ENCODE measurements at places on chromosomes 4 and X.

- H3K36me3 ChIP-seq: no peaks in the 10 kb centered on the region
- no peak for DNase-seq
- H3K4me1 ChIP-seq: no peaks in the 10 kb centered on the region
- no peak overlapping the region for H3K27ac ChIP-seq
- no peaks in the 10 kb centered on the region for H3K27me3 ChIP-seq
Observed at GRCh38 chr4:36292556-36293188, 11.3 kb downstream of the DTHD1 start.

- no peaks in the 10 kb centered on the region for H3K4me1 ChIP-seq
- no peak overlapping the region for H3K4me3 ChIP-seq
- no peaks in the 10 kb centered on the region for H3K36me3 ChIP-seq
- no peak for DNase-seq
Observed at GRCh38 chr4:184136525-184136924, 81.1 kb downstream of the ENPP6 start.

GRCh38 chrX:154125391-154126040 lies 18.5 kb upstream of the OPN1LW start:
- H3K27me3 ChIP-seq: no peaks in the 10 kb centered on the region
- H3K4me1 ChIP-seq: no peaks in the 10 kb centered on the region
- DNase-seq: no peak
- H3K27ac ChIP-seq: no peak overlapping the region

- no peak overlapping the region for H3K4me3 ChIP-seq
- H3K4me1 ChIP-seq: peaks cover 2% of the 10 kb centered on the region
- no peak overlapping the region for H3K27ac ChIP-seq
- DNase-seq: no peak
Observed at GRCh38 chr4:142264961-142265360, 581.1 kb downstream of the INPP4B start.

GRCh38 chrX:29145316-29145715 lies 558.1 kb downstream of the IL1RAPL1 start:
- H3K4me3 ChIP-seq: no peak overlapping the region
- no peak overlapping the region for H3K27ac ChIP-seq
- H3K4me1 ChIP-seq: no peaks in the 10 kb centered on the region
- DNase-seq: no peak
- H3K27me3 ChIP-seq: no peaks in the 10 kb centered on the region

- no peaks in the 10 kb centered on the region for H3K36me3 ChIP-seq
- no peak within 1 kb of the TSS for H3K27ac ChIP-seq
- no peak within 1 kb of the TSS for H3K4me3 ChIP-seq
- no peaks in the 10 kb centered on the region for H3K4me1 ChIP-seq
- DNase-seq: no peak
- no peaks in the 10 kb centered on the region for H3K27me3 ChIP-seq
Observed at GRCh38 chrX:55074851-55075467, at the start of gene PAGE2B. TSS of gene PAGE2B (plus strand) at chrX:55075030. CDS start at chrX:55076042, 1,012 bp downstream.

- H3K4me1 ChIP-seq: no peaks in the 10 kb centered on the region
- H3K4me3 ChIP-seq: peak overlapping the region; percentile 12
- H3K36me3 ChIP-seq: no peaks in the 10 kb centered on the region
Observed at GRCh38 chrX:129930941-129931410, 25.0 kb downstream of the UTP14A start.

GRCh38 chr4:65399084-65399483 lies 271.2 kb downstream of the EPHA5 start:
- H3K36me3 ChIP-seq: no peaks in the 10 kb centered on the region
- no peaks in the 10 kb centered on the region for H3K27me3 ChIP-seq
- no peaks in the 10 kb centered on the region for H3K4me1 ChIP-seq

DNA sequence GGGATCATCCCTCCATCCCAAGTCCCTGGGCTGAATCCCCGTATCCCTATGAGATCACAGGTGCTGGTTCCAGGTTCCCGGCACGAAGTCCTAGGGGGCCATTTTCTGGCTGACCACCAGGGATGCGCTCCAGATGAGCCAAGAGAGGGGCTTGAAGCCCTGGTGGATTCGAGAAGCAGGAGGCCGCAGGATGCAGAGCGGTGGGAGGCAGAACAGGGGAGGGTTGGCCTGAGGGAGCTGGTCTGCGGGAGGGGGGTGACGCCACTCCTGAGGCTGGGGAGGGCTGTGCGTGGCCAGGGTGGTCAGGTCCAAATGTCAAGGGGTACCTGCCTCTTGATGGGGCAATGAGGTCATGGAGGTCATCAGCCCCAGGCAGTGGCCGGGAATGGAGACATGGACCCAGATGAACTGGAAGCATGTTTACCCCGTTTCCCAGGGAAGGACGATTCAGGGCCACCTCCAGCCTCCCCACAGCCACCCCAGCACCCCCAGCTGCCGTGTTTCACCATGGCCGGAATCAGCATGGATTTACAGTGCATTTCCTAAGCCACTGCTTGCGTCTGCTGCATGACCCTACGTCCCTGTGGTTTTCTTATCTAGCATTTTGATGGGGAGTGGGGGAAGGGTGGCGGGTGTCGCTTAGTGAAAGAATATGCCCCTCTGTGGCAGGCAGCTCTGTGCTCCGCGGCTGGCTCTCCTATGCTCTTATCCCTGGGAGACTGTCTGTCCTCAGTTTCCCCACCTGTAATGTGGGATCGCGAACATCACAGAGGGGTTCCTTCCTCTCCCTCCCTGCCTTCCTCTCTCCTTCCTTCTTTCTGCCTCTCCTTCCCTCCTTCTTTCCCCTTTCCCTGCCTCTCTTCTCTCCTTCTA lies 17.0 kb upstream of the HTRA3 start:
- no peaks in the 10 kb centered on the region for H3K4me1 ChIP-seq
- no peaks in the 10 kb centered on the region for H3K27me3 ChIP-seq
- H3K27ac ChIP-seq: no peak overlapping the region
- H3K36me3 ChIP-seq: no peaks in the 10 kb centered on the region

DNA sequence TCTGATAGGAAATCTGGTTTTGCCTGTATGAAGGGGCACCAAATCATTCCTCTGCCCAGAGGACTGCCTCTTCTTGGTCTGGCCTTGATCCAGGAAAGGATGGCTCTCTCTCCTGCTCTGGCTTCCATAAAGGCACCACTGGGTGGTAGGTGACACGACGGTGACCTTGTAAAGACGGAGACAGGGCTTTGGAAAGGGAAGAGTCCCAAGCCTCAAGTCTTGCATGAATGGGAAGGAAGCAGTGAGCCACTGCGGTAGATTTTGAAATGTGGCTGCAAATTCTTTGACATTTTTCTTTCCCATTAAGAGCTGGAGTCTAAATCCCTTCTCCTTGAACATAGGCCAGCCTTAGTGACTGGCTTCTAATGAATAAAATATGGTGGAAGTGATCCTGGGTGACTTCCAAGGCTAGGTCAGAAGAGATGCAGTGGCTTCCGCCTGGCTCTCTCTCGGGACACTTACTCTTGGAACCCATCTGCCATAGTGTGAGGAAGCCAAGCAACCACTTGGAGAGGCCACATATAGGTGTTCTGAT lies 347.4 kb downstream of the BCOR start:
- no peaks in the 10 kb centered on the region for H3K36me3 ChIP-seq
- no peaks in the 10 kb centered on the region for H3K27me3 ChIP-seq
- no peak overlapping the region for H3K27ac ChIP-seq

GRCh38 chr4:133891011-133891410 lies 310.6 kb downstream of the PABPC4L start:
- H3K27me3 ChIP-seq: no peaks in the 10 kb centered on the region
- no peak overlapping the region for H3K27ac ChIP-seq
- H3K4me3 ChIP-seq: no peak overlapping the region
- H3K4me1 ChIP-seq: no peaks in the 10 kb centered on the region

GRCh38 chr4:73230865-73231517 lies 27.6 kb downstream of the ANKRD17 start:
- H3K36me3 ChIP-seq: no peaks in the 10 kb centered on the region
- no peak overlapping the region for H3K4me3 ChIP-seq
- no peak for DNase-seq
- peaks cover 2% of the 10 kb centered on the region for H3K4me1 ChIP-seq
- no peak overlapping the region for H3K27ac ChIP-seq

DNA sequence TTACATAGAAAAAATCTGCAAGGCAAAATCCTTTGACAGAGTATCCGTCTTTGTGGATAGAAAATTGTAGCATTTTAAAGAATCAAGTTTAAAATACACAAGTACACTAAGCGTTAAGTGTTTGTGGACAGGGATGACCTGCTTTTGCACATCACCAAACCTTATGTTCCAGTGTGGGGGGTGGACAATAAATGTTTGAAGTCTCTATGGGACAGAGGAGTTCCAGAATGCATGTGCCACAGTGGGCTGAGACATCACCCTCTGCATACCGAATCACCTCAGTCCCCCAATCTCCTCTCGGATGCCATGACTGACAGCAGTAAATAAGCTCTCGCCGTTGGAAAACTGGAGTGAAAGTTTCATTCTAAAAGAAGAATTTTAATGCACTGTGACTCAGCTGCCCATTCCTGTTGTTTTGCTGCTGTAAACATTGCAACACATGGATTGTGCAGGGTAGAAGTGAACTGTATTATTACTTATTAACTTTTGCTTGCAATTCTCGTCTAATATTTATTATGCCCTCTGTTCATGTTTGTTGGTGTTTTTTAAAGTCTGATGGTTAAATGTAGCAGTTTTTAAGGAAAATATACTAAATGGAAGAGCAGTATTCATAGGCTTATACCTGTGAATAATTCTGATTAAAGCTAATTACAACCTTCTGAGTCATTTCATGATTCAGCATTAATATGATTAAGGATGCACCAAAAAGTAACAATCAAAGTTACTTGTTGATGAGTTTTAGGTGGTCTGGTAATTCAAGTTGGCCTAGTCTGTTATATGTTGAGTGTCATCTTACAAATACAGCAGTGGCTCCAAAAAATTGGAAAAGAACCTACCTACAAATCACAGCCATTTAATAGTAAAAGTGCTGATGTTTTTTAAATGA lies 24.0 kb downstream of the CDKN2AIP start:
- no peaks in the 10 kb centered on the region for H3K4me1 ChIP-seq
- DNase-seq: no peak
- no peaks in the 10 kb centered on the region for H3K27me3 ChIP-seq
- no peak overlapping the region for H3K4me3 ChIP-seq
- H3K27ac ChIP-seq: no peak overlapping the region

- H3K4me1 ChIP-seq: no peaks in the 10 kb centered on the region
- H3K36me3 ChIP-seq: no peaks in the 10 kb centered on the region
- H3K4me3 ChIP-seq: no peak overlapping the region
- H3K27ac ChIP-seq: no peak overlapping the region
- no peaks in the 10 kb centered on the region for H3K27me3 ChIP-seq
- DNase-seq: no peak
Observed at GRCh38 chr4:30619679-30620078, 100.5 kb upstream of the PCDH7 start.

- H3K27me3 ChIP-seq: no peaks in the 10 kb centered on the region
- H3K36me3 ChIP-seq: no peaks in the 10 kb centered on the region
- no peak overlapping the region for H3K27ac ChIP-seq
- DNase-seq: no peak
- H3K4me1 ChIP-seq: no peaks in the 10 kb centered on the region
- no peak overlapping the region for H3K4me3 ChIP-seq
Observed at GRCh38 chrX:110755061-110755460, 40.6 kb downstream of the CHRDL1 start.

DNA sequence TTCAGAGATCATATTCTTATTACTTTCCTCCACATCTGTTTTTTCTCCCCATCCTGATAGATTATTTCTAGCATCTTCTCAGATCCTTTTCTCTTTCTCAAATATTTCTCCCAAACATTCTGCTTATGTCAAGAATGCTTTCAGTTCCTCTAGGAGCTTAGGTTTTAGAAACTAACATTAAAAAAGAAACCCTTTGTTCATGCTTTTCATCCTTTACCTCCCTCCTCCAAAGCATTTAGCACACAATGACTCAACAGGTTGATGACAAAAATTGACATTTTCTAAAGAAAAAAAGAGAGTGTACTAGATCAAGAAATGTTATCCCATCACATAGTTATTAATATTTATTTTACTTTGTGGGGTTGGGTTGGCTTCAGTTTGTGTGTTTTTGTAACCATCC lies 16.5 kb upstream of the ALB start:
- H3K4me1 ChIP-seq: no peaks in the 10 kb centered on the region
- no peaks in the 10 kb centered on the region for H3K36me3 ChIP-seq
- H3K4me3 ChIP-seq: no peak overlapping the region
- H3K27ac ChIP-seq: no peak overlapping the region

DNA sequence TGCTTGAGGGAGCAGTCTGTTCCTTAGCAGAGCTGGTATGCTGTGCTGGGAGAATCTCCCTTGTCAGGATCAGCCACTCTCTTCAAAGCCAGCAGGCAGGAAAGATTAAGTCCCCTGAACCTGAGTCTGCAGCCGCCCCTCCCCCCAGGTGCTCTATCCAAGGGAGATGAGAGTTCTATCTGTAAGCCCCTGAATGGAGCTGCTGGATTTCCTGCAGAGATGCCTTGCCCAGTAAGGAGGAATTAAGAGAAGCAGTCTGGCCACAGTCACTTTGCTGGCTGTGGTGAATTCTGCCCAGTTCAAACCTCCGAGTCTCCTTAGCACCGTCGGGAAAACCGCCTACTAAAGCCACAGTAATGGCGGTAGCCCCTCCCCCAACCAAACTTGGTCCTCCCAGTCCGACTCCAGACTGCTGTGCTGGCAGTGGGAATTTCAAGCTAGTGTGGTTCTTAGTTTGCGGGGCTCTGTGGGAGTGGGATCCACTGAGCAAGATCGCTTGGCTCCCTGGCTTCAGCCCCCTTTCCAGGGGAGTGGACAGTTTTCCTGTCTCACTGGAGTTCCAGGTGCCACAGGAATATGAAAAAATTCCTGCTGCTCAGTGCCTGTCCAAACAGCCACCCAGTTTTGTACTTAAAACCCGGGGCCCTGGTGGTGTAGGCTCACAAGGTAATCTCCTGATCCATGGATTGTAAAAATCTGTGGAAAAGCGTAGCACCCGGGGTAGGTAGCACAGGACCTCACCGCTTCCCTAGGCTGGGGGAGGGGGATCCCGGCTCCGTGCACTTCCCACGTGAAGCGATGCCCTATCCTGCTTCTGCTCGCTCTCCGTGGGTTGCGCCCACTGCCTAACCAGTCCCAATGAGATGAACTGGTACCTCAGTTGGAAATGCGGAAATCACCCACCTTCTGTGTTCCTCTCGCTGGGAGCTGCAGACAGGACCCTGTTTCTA lies 38.0 kb downstream of the RAB28 start:
- H3K27me3 ChIP-seq: no peaks in the 10 kb centered on the region
- no peaks in the 10 kb centered on the region for H3K4me1 ChIP-seq
- no peak for DNase-seq
- no peak overlapping the region for H3K4me3 ChIP-seq
- no peak overlapping the region for H3K27ac ChIP-seq

- no peak for DNase-seq
- no peak overlapping the region for H3K4me3 ChIP-seq
Observed at GRCh38 chr4:114012749-114013148, 33.3 kb upstream of the ARSJ start.

DNA sequence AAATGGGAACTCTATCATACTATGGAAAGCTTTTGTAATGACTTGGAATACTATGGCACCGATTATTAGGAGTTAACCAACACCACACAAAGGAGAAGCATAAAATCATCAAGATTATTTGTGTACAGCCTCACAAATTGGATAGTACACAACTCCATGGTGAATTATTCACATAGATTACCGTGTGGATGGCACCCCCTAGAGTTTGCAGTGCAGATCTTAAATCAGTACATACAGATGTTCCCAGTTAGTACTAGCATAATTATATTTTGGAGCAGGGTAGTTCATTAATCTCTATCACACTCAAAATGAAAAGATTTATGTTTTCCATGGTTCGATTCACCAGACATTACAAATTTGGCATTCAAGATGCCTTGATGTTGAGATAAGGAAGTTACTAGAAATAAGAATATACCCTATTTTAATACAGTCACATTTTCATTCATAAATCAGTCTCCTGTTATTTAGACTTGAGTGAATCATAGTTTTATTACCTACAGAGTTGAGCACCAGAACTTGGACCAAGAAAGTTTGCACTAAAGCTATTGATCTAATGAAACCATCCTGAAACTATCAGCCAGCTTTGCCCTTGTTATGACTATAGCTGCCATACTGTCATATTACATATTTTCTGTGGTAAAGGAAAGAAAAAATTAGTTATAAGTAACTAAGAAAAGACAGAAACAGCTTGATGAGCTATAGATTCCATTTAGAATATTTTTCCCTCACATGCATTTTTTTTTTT lies 531.8 kb downstream of the GLUD2 start:
- no peaks in the 10 kb centered on the region for H3K4me1 ChIP-seq
- H3K27ac ChIP-seq: no peak overlapping the region
- no peak overlapping the region for H3K4me3 ChIP-seq
